ENCODE measurements at places on chromosomes 13 and 19.

DNA sequence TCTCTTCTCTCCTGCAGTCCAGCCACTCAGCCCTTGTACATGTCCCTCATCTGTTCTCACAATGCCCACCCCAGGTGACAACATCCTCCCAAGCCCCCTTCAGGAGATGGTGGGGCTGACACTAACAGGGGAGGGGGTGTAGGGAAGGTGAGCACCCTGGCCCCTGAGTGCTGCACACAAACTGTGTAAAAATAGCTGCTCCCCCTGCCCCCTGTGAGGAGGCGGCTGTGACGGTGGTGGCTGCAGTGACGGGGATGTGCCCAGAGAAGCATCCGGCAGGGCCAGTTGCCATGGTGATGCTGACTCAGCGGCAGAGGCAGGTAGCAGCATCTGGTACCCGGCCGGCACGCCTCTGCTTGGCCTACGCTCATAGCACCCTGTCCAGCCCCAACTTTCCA is 13.0 kb upstream of the JUND start:
- DNase-seq: peak; percentile 16

DNA sequence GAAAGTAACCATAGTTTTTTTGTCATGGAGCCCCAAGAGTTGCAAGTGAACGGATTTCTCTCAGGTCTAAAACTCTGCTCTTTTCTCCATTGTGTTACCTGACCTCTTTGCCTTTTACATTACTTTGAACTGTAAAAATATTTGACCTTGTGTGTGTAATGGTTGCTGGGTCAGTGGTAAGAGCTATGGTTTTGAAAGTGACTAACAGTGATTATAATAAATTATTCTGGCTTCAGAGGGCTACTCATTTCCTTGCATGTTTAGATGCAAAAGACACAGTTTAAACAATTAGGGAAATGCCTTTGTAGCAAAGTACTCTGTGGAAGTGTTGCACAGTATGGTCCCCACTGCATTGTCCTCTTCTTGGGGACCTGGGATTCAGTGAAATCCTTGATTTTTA is 29.3 kb upstream of the PSG8 start:
- no peak for DNase-seq

DNA sequence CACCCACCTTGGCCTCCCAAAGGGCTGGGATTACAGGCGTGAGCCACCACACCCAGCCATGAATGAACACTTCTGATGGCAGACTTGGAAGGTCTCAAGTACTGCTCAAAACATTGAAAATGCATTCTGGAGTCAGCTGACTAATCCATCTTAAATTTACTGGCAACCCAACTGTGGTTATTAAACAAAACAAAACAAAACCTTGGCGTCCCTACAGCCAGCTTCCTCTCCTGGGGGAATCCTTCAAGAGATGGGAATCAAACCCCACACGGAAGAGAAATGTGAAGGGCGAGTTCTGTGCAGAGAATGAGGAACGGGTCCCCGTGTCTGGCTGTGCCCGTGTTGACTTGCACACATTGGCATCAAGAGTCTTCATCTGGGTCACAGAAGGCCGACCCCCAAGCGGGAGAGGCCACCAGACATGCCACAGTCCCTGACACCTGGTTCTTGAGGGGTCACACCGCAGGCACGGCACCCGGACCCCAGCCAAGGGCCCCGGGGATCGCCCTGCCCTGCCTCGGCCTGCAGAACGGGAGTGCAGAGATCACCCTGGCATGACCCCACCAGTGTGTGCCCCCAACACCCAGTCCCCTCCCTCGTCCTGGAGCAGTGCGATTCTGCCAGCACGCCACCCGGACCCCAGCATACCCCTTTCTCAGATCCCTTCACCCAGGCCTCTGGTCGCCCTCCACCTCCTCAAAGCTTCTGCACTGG is 3.2 kb downstream of the MAP2K2 start:
- DNase-seq: no peak

DNA sequence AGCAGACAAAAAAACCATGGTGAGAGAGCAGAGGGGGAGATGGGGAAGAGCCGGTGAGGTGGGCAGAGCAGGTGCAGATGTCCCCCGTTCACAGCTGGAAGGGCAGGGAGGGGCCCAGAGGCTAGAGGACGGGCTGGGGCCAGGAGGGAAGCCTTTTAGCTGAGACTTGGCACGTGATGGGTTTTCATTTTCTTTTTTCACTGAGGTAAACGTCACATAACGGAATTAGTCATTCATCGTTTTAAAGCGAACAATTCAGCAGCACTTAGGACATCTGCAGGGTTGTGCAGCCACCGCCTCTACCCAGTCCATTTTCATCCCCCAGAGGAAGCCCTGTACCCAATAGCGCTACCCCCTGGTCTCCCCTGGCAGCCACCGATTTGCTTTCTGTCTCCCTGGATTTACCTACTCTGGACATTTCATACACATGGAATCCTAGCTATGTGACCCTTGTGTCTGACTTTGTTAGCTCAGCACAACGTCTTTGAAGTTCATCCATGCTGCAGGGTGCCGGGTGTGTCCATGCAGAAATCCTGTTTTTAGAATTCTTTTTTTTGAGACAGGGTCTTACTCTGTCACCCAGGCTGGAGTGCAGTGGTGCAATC is 16.0 kb upstream of the EMC10 start:
- DNase-seq: no peak

DNA sequence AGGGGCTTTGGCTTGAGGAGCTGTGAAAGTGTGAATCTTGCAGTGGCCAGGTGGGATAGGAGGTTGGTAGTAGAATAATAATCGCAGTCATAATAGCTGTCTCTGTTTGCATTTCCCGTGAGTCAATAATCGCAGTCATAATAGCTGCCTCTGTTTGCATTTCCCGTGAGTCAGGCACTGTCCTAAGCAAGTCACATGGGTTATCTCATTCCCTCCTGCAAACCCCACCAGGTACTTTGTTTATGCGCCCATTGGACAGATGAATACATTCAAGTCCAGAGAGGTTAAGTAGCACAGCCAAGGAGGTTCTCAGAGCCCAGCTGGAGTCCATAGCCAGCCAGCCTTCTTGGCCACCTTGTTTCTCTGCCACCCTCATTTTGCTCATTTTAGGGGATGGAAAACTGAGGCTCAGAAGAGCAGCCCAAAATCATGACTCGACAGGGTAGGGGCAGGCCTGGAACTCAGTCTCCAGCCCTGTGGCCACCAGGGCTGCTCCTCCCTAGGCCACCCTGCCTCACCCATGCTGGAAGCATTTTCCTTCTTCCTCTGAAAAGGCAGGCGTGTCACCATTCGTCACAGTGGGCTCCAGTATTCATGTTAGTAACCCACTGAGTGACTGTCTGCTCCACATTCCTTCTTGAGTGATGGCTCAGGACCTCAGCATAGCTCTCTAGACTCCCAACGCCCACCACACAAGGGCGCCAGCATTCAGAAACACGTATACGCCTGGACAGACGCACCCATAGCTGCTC is 206.2 kb downstream of the URI1 start:
- DNase-seq: no peak

- DNase-seq: peak; percentile 74
Observed at GRCh38 chr19:12294249-12295158, at the start of gene ZNF44. ZNF44 (minus strand) TSS chr19:12294883; CDS start chr19:12294694, 189 bp downstream.

DNA sequence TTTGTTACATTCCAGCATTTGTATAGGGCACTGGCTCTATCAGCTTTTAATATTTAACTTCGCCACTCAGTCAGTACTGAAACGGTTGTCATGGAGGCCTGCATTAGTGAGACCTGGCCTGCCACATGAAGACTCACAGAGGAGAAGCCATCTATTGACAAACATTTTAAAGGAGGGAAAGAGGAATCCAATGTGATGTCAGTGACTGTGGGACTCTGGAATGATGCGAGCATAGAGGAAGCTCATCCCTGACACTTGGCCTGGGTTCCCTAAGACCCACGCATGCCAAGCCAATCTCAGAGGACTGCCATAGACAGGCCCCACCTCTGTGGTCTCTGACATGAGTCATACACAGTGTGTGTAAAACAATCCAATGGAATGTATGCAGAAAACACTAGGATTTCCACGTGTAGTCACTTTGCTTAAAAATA is 7.9 kb upstream of the DPY19L3 start:
- no peak for DNase-seq
